ENCODE measurements at places on chromosomes 11 and 22.

GRCh38 chr11:353179-353873 is 16.0 kb upstream of the B4GALNT4 start:
- DNase-seq = no peak

- no peak for DNase-seq
Measured at GRCh38 chr11:134783234-134783633, 371.2 kb upstream of the B3GAT1 start.

DNA sequence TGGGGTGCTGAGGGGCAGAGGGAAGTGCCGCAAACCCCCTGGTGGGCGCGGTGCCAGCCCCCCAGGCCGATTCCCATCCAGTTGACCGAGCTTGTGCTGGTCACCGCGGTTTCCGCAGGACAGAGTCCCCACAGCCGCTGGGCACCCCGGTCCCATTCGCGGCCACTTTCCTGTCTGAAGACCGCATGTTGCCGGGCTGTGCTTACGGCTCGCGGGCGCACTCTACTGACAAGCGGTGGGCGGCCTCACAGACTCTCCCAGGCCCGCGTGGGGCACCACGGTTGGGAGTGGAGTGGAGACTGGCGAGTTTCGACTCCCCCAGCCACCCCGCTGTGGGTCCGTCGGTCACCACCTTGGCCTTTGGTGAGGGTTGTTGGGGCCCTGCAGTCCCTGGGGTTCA is 648 bp upstream of the H19 start:
- DNase-seq = no peak

DNA sequence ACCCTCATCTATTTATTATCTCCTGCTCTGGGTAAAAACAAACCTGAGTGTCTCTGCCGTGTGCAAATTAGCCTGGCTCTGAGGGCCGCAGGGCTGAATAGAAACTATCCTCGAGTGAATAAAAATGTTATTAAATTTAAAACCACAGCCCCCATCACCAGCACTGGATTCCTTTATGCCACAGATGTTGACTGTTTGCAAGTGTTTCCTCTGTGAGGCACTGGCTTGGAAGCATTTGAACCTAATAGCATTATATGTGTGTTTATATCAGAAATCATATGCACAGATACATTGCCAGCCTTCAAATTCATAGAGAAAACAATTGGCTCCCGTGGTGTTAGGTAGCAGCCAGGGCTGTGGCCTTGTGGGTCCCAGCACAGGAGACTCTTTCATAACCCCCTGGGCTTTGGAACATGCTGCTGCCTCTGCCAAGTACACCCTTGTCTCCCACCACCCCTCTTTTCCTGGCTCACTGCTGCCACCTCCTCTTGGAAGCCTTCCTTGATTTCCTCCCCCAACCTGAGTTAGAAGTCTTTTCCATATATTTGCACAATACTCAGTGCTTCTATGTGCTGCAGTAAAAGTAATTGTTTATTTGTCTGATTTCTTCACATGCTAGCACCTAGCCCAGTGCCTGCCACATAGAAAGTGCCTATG is 294.4 kb downstream of the DDX10 start:
- DNase-seq = no peak

GRCh38 chr11:2770761-2771301 is 71.0 kb upstream of the KCNQ1OT1 start:
- peak; percentile 46 for DNase-seq

DNA sequence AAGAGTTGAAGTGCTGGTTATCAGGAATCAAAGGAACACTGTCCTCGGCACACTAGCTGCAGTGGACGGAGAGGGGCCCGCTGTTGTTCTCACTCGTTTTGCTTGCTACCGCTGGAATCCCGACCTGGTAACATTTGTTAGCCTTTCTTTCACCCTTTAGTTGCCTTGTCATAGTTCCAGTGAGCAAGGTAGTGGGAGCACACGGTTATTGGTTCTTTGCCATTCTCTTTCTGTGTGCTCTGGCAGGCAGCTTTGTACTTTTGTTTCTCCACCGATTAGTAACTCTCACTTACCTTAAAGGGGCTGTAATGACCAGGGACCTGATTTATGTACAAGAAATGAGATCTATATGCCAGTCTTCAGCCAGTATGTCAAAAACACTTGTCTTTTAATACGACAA is 1.8 kb downstream of the DEPDC7 start:
- no peak for DNase-seq

GRCh38 chr22:33923033-33923432 is 2.8 kb upstream of the LARGE1 start:
- no peak for DNase-seq

DNA sequence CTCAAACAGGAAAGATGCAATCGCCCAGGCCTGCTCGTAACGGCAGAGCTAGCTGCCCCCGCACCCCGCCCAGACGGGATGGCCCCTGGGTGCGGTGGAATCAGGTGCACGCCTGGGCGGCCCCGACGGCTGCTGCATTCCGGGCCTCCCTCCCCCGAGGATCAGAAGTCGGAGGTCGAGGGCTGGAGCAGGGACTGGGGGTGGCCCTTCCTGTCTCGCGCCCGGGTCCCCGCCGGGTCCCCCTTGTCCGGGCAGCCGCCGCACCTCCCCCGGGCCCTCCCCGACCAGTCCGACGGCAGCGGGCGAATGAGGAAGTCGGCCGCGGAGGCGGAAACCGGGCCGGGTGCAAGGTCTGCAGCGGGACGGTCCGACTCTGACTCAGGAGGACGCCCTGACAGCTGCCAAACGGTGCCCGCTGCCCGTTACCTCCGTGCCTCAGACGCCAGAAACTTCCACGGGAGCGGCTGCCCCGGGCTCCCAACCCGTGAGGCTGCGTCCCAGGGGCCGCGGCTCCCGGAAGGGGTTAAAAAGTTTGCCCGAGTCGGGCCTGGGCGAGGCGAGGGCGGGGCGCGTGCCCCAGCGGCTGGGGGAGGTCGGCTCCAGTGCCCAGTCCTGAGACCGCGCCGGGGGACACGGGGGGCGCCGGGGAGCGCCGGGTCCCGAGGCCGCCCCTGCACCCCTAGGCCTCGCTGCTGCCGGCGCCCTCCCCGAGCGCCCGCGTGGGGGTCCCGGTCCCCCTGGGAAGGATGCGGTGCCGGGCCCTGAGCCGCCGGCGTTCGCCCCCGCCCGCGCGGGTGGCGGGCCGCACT is 663 bp downstream of the MYH9 start:
- DNase-seq = peak; percentile 85

- DNase-seq = no peak
Measured at GRCh38 chr11:11946878-11947277, 61.5 kb downstream of the DKK3 start.

DNA sequence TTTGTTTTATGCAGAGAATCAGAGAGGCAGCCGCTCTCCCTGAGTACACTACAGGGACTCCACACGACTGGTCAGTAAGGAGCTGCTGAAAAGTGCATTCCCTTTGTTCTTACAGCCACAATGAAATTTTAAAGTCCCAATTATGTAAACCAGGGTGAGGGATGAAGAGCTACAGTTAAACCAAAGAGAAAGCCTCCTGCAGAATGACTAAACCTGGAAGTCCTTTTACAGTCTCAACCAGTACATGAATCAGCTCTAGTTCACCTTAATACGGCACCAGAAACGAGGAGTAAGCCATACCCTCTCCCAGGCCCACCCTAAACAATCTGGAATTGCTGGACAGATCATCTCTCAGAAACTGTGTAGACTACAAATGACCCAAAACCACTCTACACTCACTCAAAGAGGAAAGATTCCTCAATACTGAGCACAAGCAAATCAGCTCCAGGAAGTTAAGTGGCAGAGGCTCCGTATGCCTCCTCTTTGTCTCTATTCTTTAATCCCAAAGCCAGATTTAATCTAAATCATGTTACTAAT is 113.1 kb downstream of the RBFOX2 start:
- DNase-seq = no peak

DNA sequence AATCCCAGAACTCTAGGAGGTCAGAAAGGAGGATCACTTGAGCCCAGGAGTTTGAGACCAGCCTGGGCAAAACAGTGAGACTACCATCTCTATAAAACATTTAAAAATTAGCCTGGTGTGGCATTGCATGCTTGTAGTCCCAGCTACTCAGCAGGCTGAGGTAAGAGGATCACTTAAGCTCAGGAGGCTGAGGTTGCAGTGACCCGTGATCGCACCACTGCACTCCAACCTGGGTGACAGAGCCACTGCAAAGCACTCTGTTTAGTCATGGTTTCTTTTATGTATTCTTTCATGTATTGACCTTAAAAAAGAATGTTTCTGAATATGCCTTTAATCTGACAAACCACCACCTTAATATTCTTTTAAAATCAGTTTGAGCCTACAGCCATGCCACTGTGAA is 52.2 kb downstream of the BIRC2 start:
- no peak for DNase-seq

DNA sequence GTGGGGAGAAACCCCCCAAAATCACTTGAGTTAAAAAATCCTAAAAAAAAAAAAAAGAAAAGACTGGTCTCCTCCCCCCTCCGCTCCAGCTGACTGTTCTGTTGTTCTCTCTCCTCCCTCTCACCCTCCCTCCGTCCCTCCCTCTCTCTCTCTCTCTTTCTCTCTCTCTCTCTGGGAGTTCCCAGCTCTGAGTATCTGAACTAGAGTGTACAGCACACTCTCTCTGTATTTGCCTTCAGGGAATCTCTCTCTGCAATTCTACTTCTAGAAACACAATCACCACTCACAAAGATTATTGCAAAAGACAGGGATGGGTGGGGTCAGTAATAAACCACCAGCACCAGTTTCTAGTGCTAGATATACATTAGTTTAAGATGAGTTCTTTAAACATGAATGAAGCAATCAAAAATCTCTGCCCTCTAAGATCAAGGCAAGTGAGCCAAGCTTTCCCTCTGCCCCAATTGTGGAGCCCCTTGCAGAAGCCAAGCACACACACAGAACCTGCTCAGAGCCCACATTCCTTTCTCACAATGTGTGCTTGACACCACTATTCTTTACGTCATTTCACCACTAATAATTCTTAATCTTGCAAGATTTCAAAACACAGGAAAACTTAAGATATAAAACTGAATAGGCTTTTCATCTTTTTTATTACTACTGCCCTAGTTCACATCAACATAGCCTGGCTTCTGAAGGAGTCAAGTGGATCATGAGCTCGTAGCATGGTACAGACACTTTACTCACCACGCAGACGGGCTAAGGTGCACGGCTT is 133.5 kb downstream of the RBFOX2 start:
- DNase-seq = no peak

GRCh38 chr22:42648368-42649245 is 585 bp downstream of the CYB5R3 start:
- DNase-seq = peak; percentile 77

- peak; percentile 67 for DNase-seq
Measured at GRCh38 chr11:128776424-128777284, 82.8 kb downstream of the FLI1 start.

DNA sequence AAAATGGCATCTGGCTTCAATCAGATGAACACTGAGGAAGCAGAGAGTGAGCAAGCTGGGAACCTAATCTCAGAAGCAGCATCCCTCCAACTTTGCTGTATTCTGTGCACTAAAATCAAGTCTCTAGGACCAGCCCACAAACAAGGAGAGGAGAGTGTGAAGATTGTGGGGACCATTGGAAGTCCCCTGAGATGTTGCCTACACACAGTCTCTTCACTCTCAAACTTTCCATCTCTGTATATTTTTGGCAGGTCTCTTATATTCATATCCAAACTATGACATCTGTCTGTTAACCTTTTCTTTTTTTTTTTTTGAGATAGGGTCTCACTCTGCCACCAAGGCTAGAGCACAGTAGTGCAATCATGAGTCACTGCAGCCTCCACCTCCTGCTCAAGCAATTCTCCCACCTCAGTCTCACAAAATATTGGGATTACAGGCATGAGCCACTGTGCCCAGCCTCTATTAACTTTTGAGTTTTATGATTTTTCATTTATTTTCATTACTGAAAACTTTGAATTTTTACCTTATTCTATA is 1096.4 kb downstream of the TBC1D22A start:
- no peak for DNase-seq

DNA sequence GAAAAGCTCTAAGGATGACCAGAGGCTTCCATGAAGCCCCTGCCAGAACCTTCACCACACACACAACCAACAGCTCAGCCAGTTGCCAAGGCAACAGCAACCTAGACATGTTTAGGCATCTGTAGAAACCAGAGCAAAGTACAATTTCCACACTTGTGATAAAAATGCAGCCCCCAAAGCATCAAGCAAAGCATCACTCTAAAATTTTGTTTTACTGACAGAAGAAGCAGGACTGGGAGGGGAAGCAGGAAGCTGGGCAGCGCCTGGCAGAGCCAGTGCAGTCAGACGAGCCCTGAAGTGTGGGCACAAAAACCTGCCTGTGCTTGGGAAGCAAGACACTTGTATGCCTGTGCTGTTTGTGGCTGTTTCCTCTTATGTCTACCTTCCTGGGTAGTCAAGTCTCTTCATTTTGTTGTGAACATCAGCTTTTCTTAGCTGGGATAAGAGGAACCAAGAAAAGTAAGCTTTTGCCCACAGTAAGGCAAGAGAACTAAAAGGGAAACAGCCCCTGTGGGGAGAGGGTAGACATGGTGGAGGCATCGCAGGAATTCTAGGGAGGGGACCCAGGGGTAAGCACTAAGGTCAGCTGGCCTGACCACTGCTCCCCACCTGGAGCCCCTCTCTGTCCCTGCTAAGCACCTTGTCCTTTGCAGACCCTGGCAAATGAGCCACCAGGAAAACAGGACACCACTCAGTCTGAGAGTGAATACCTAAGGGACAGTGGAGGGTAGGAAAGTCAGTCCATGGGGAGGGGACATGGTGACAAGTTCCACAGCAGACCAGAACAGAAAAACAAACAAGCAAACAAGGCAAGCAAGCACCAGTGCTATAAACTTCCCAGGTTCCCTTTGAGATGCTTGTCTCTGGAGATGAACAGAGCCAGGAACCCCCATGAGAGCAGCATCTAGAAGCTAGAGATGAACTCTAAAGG is 13.4 kb downstream of the PACSIN2 start:
- no peak for DNase-seq

GRCh38 chr11:890794-891540 is 19.6 kb downstream of the CHID1 start:
- no peak for DNase-seq

DNA sequence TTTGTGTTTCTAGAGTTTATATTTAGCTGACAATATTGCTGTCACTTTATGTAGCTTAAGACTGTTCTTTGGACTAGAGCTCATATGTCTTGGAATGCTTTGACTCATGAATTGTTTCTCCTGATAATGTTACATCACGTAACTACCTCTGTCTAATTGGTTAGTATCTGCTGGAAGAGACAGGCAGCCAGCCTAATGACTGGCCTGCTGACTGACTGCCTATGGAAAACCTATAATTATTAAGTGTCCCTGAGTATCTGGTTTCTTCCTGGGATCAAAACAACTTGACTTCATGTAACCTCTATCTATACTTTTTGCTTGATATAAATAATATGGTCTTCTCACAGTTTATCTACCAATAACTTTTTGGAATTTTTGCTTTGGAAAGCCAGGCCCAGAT is 9.4 kb downstream of the SOX6 start:
- DNase-seq = no peak

- no peak for DNase-seq
Measured at GRCh38 chr11:82909015-82909640, 7.6 kb downstream of the DDIAS start.

- no peak for DNase-seq
Measured at GRCh38 chr11:130765951-130766649, 150.2 kb downstream of the SNX19 start.

DNA sequence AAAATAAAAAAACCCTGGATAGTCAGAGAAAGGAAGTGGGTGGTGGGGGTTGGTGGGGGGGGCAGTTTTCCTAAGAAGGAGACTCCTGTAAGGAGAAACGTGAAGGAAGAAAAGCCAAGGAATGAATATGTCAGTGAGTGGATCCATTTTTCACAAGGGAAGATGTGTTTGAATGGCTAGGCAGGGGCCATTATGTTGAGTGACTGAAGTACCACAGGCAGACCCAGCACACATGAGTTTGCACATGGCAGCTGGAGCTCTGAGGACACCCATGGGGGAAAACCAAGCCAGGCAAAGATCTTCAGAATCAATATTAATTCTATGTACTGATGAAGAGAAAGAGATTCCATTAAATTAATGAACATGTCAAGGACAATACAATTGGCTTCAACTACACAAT is 67.6 kb downstream of the CD44 start:
- no peak for DNase-seq

All from activated CD8-positive, alpha-beta memory T cell treated with anti-CD3 and anti-CD28 coated beads for 24 hours (primary cell).